ENCODE measurements at places on chromosomes 13 and 19.

GRCh38 chr13:25286308-25286968 lies 850 bp downstream of the MTMR6 start:
- DNase-seq: no peak

DNA sequence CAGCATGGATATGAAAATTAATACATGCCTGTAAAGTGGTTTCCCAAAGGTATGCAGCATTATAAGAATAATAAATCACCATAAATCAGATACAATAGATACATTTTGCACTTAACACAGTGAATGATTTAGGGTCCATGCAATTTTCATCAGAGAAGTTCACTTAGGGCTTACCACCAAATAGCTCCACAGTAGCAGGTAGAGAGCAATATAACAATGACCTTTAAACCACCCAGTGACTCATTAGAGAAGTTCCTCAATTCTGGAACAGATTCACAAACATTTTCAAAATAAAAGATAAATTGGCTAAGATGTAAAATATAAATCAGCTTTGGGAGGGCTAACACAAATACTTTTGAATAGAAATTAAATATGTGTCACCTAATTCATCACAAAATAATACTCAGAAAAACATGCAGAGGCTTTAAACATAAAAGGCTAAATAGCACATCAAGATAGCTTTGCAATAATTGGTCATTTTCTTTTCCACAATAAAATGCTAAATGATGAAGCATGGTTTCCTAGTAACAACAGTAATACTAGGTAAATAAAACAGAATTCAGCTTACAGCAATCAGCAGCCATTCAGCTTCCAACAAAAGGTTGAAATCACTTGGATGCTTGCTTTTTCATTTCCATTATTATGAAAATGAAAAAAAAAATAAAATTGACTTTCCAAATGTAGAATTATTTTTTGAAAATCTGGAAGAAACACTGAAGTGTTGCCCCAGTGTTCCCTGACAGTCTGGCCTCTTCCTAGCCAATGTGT lies 84.3 kb upstream of the NBEA start:
- DNase-seq: no peak

DNA sequence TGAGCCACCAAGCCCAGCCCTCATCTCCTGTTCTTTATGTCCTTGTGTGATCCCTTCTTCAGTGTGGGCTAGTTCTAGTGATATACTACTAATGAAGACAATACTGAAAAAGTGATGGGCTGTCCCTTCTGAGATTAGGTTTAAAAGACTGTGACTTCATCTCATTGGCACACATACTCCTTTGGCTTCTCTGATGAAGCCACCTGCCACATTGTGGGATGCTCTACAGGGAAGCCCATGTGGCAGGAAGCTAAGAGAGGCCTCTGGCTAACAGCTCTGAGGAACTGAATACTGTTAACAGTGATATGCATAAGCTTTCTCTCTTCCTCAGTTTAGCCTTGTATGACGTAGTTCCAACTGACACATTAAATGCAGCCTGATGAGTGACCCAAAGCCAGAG lies 13.6 kb downstream of the CSNK1A1L start:
- DNase-seq: no peak

GRCh38 chr13:52053460-52053859 lies 29.0 kb downstream of the UTP14C start:
- no peak for DNase-seq

GRCh38 chr13:50979187-50979586 lies 69.6 kb downstream of the RNASEH2B start:
- no peak for DNase-seq

DNA sequence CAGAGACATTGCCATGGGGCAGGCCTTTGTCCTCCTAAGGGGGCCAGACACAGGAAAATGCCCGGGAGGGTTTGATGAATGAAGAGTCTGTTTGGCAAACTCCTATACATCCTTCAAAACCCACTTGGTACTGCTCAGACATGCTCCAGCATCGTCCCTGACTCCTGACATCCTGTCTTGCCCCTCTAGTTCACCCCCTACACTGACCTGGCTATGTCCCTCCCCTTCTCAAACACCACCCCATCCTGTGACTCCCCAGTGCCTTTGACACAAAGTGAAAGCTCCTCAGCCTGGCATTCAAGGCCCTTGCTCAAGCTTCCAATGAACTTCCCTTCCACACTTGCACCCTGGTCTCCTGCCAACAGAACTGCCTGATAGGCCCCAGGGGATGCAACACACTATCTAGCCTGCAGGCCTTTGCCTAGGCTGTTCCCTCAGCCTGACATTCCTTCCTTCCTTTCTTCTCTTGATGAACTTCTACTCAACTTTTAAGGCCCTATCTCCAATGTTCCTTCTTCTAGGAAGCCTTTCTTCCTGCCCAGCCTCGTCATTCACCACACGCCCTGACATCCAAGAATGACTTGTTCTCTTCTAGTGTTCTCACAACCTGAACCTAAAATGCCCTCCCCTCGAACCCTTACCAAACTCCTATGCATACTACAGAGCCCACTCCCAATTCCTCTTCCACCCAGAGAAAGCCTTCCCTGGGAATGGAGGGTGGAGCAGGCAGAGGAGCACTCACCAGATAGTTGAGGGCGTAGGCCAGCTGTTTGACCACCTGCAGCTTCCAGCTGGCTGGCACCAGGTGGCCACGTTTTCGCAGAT lies 12.4 kb downstream of the JAK3 start:
- DNase-seq: no peak

DNA sequence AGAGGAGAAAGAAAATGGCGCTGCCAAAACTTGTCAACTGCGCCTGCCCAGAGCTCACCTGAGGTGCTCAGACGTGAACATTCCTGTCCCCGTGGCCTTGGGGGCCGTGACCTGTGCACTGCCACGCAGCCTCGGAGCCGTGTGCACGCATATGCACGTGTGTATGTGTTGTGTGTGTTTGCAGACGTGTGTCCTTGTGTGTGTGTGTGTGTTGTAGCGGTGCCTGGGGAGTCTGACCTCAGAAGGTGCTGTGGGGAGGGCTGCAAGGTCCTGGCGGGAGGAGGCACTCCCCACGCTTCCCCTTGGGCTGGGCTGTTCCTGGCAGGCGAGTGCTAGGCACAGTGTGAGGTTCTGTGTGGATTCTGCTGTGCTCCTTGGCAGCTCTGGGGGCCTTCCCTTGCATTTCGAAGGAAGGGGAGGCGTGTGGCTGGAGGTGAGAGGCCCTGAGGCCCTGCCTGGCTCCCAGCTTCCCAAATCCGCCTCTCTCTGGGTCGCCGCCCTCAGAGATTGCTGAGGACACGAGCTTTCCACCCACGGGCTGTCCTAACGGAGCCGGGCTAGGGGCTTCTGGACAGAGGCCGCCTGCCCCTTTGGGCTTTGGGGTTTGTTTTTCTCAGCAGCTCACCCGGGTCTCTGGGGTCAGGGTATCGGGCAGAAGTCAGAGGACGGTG lies 4.5 kb downstream of the BSG start:
- no peak for DNase-seq

- no peak for DNase-seq
Measured at GRCh38 chr13:89862691-89863036, 1484.8 kb upstream of the MIR17HG start.

DNA sequence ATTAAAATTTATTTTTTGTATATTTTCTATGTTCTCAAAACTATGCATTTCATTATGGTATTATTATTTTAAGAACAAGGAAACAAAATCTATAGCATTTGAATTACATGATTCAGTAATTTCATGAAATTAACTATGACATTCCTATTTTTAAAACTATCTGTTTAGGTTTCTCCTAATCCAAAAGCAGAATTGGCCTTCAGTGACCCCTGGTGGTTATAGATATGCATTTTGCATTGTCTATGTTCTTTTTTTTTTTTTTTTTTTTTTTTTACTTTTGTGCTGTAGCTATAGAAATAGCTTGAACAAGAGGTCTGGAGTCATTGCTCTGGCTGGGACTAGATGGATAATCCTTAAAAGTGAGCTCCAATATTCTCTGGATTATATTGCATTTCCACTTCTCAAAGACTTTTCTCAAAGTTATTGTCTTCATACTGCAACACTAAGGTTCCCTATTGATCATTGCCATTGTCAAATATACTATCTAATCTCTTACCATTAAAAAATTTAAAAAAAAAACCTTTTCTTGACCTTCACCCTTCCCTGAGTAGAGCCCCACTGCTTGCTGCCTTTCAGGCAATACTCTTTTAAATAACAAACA lies 15.9 kb upstream of the DNAJC3 start:
- DNase-seq: no peak

- DNase-seq: no peak
Measured at GRCh38 chr13:22336460-22336859, 665.6 kb downstream of the FGF9 start.

GRCh38 chr19:54477650-54478049 lies 4.6 kb upstream of the CDC42EP5 start:
- no peak for DNase-seq

DNA sequence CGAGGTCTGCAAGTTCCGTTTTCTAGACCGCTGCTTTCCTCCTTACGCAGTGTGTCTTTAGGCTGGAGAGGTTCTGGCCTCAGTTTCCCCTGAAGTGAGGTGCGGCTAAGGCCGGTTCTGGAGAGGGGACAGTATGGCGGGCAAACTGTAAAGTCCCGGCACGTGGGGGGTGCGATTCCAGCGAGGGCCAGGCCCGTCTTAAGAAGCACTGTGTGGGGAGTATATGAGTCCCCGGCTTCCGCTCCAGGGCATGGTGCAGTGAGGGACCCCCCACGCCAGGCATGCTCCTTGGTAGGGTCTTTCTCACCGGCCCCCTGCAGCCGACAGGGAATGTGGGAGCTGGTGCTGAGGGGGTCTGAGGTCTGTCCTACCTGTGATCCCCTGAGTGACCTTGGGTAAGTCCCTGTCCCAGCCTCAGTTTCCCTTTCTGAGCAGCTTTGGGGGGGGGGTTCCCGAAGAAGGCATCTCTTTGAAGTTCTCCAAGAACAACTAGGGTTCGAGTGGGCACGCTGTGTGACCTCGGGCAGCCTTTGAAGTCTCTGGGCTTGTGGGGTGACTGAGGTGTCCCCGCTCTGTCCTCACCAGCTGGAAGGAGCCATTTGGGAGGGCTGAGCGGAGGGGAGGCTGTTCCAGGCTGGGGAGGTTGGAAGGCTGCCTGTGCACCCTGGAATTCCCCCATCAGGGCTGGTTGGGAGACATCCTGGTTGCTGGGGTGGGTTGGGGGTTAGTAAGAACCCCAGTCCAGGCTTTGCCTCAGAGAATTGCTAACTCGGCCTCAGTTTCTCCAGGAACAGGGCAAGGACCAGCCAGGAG lies 1.5 kb downstream of the NFIC start:
- DNase-seq: no peak

DNA sequence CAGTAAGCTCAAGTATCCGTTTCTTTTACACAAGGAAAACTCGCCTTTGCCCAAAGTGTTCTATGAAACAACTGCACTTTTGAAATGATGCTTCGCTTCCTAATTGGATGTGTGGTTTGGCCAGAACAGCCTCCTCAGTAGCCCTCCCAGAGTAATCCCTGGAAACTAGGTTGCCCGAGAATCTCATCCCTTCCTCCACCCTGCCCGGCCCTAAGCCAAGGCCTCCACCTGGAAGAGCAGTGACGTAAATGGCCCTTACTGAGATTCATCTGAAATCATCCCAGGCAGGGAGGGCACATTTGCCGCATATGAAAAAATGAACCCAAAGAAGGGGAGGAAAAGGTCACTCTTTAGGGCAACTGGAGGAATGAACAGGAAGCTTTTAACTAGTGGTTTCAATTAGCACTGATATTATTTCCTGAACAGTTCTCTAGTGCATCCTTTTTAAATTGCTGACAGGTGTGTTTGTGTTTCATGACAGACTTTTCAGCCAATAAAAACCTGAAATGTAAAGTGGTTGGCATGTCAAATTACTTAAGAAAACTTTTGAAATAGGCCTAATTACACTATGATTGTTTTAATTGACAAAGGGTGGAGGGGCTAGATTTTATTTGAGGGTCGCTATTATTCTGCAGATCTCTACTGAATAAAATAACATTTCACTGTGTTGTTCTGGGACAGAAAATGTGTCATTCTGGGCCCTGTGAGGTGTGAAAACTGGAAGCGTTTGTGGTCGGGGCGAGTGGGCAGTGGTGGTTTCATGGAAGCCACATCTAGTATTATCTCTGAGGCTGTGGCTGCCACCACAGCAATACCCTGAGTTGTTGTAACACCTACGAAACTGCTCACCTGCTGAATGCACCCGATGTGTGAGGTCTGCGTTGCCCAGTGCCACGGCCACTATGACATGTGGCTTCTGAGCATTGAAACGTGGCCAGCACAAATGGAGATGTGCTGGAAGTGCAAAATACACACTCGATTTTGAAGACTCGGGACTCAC lies 112.1 kb downstream of the ZIC5 start:
- peak; percentile 6 for DNase-seq

DNA sequence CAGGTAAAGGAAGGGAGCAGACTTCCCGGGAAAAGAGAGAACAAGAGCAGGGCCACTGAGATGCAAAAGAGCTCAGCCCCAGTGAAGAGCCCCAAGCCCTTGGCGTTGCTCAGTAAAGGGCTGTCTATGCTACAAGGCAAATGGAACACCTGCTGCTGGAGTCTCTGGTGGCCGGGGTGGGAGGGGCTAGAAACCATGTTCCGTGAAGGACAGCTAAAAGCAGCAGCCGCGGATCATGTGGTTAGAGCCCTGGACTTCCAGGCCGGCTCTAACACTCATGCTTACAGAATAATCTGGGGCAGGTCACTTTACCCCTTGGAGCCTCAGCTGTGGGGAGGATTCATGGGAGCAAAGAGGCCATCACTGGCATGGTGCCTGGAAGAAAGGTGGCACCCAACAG lies 17.8 kb downstream of the POU2F2 start:
- no peak for DNase-seq

- no peak for DNase-seq
Measured at GRCh38 chr13:111292710-111293485, 27.5 kb upstream of the TEX29 start.

DNA sequence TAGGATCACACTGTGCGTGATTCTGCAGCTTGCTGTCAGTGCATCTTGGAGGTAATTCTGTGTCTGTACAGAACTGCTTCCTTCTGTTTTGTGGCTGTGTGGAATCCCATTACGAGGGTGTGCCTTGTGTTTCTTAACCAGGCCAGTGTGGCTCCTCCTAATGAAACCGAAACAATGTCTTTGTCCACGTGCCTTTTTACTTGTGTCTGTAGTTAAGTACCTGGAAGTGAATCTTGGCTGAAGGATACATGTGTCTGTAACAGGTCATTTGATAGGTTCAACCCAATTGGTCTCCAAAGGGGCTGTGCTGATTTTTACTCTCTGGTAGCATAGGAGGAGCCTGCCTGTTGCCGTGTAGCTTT lies 13.1 kb downstream of the NOP53 start:
- no peak for DNase-seq

GRCh38 chr13:73428706-73429105 lies 369.9 kb downstream of the KLF5 start:
- DNase-seq: no peak

DNA sequence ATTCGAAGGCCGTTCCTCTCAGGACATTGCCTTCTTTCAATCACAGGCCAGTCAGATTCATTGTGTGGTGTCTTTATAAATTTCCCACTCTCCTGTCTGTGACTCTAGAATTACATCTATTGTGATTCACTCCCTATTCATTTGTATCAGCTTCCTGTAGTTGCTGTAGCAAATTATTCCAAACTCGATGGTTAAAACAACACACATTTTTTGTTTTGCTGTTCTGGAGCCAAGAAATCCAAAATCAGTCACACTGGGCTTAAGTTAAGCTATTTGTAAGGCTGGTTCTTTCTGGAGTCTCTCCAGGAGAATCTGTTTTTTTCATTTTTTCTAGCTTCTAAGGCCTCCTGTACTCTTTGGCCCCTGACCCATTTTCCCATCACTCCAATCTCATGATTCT lies 1487.0 kb upstream of the SLC10A2 start:
- no peak for DNase-seq

GRCh38 chr19:49440439-49441209 lies 703 bp downstream of the SLC17A7 start:
- no peak for DNase-seq

GRCh38 chr13:45821811-45822210 lies 29.7 kb downstream of the SIAH3 start:
- no peak for DNase-seq

GRCh38 chr19:48644839-48645619 lies 958 bp downstream of the CA11 start:
- DNase-seq: no peak

All from stimulated activated CD4-positive, alpha-beta T cell treated with anti-CD3 and anti-CD28 coated beads, Interleukin-1b, Interleukin-23, amount 100 ng/mL, for 1 hour (primary cell).